ENCODE measurements at places on chromosomes 3 and 15. TPM values are rescaled to one million over a fixed set of nuclear protein-coding genes. Genes with fewer than 3 reads are reported as not detected.

GRCh38 chr3:114404590-114404989 lies 110.8 kb downstream of the TIGIT start:
- no peak overlapping the region for H3K4me3 ChIP-seq
- H3K27ac ChIP-seq: no peak overlapping the region

Gene GRIP2
- total RNA-seq: not detected

Gene GNB4
- total RNA-seq: 61.9 TPM

Gene THBS1
- total RNA-seq: 8,883 TPM

- H3K36me3 ChIP-seq: no peaks in the 10 kb centered on the region
- no peak for DNase-seq
- no peaks in the 10 kb centered on the region for H3K4me1 ChIP-seq
- peaks cover 12% of the 10 kb centered on the region for H3K27me3 ChIP-seq
- H3K27ac ChIP-seq: no peak overlapping the region
- H3K4me3 ChIP-seq: no peak overlapping the region
Measured at GRCh38 chr3:108302570-108302969, 6.2 kb downstream of the HHLA2 start.

DNA sequence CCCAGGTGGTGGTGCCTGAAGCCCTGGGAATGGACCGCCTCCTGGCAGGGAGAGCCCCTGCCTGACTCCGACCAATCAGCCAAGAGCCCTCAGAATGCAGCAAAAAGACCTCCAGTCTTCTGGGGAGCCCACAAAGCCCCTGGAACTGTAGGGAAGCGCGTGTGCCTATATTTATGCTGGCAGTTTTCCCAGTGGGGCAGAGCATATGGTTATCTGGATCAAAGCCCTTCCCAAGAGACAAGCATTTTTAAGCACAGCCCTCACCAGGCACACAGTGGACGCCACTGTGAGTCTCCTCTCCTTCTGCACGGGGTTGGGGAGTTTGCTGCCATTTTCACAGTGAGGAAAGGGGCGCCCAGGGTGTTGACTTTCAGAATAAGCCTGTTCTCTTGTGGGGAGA lies 80.9 kb upstream of the RPL32 start:
- no peak overlapping the region for H3K27ac ChIP-seq
- no peaks in the 10 kb centered on the region for H3K27me3 ChIP-seq
- no peak overlapping the region for H3K4me3 ChIP-seq
- peaks cover 17% of the 10 kb centered on the region for H3K4me1 ChIP-seq

GRCh38 chr3:31384117-31384516 lies 148.6 kb upstream of the STT3B start:
- no peaks in the 10 kb centered on the region for H3K27me3 ChIP-seq
- peak; percentile 54 for DNase-seq
- H3K4me1 ChIP-seq: peaks cover 4% of the 10 kb centered on the region
- no peak overlapping the region for H3K27ac ChIP-seq
- no peaks in the 10 kb centered on the region for H3K36me3 ChIP-seq

Gene DAG1
- 88.0 TPM for total RNA-seq

Gene SERINC4
- total RNA-seq: not detected

DNA sequence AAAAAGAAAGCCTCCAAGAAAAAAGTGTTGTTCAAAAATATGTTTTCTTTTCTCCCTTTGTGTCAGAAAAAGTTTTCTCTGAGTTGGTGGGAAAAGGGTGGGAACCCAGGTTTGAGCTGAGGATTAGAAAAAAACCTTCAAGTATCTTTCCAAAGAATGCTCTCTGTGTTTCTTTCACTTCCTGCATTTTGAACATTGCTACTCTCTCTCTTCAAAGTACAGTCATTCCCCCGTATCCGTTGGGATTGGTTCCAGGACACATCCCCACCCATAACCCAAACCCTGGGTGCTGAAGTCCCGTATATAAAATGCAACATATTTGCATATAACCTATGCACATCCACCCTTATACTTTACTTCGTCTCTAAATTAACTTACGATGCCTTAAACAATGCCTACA lies 139.6 kb downstream of the TMCO5A start:
- no peak overlapping the region for H3K4me3 ChIP-seq
- H3K4me1 ChIP-seq: peaks cover 42% of the 10 kb centered on the region
- H3K27ac ChIP-seq: no peak overlapping the region
- no peak for DNase-seq
- H3K36me3 ChIP-seq: no peaks in the 10 kb centered on the region

- H3K27ac ChIP-seq: no peak overlapping the region
- H3K4me1 ChIP-seq: peaks cover 12% of the 10 kb centered on the region
- no peaks in the 10 kb centered on the region for H3K27me3 ChIP-seq
- H3K4me3 ChIP-seq: no peak overlapping the region
- no peak for DNase-seq
Measured at GRCh38 chr3:195384952-195385351, 57.9 kb downstream of the ACAP2 start.

Gene PP2D1
- not detected for total RNA-seq

Gene PCSK6
- total RNA-seq: 0.72 TPM

DNA sequence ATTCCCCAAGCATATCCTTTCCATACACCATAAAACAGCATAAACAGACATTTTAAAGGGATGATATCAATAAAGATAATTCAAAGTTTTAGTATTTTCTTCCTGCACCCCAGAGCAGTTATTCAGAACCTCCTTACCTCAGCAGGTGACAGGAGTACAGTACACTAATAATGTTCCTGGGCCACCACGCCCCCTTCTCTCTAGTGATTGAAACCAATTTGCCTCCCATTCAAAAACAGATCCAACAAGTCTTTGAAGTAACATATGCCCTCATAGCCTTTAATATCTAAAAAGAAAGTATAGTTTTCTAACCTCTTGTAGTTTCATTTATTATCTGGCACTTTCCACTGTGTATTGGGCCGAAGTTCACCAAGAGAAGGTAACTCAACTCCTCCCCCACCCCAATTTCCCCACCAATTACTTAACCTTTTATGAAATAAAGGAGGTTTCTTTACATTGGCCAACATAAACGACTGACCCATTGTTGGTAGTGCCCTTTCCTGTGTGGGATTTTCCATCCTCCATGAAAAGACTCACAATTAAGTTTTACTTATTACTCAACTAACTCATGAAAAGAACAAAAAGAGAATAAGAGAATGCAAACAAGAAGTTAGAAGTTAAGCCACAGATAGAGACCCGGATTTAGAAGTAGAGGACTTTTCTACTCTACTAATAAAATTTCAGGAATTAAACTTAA lies 5.0 kb upstream of the ATP8B4 start:
- H3K27ac ChIP-seq: no peak overlapping the region
- H3K27me3 ChIP-seq: peaks cover 3% of the 10 kb centered on the region
- H3K4me3 ChIP-seq: no peak overlapping the region
- DNase-seq: no peak

- peaks cover 8% of the 10 kb centered on the region for H3K4me1 ChIP-seq
- no peak overlapping the region for H3K27ac ChIP-seq
- H3K4me3 ChIP-seq: no peak overlapping the region
- no peaks in the 10 kb centered on the region for H3K36me3 ChIP-seq
- DNase-seq: no peak
Measured at GRCh38 chr3:188178293-188178936, 24.5 kb downstream of the LPP start.

- no peak overlapping the region for H3K4me3 ChIP-seq
- H3K36me3 ChIP-seq: peaks cover 4% of the 10 kb centered on the region
- no peak overlapping the region for H3K27ac ChIP-seq
- no peak for DNase-seq
- H3K27me3 ChIP-seq: no peaks in the 10 kb centered on the region
Measured at GRCh38 chr15:57668016-57668415, 38.5 kb upstream of the POLR2M start.

GRCh38 chr3:150035301-150035779 lies 64.6 kb upstream of the PFN2 start:
- H3K4me3 ChIP-seq: no peak overlapping the region
- H3K4me1 ChIP-seq: no peaks in the 10 kb centered on the region
- no peaks in the 10 kb centered on the region for H3K36me3 ChIP-seq
- H3K27me3 ChIP-seq: peaks cover 6% of the 10 kb centered on the region
- DNase-seq: no peak

Gene ARNT2
- 0.20 TPM for total RNA-seq

GRCh38 chr15:33988384-33988783 lies 20.1 kb downstream of the CHRM5 start:
- no peak overlapping the region for H3K4me3 ChIP-seq
- H3K4me1 ChIP-seq: peaks cover 7% of the 10 kb centered on the region
- DNase-seq: peak; percentile 20
- H3K27me3 ChIP-seq: no peaks in the 10 kb centered on the region

DNA sequence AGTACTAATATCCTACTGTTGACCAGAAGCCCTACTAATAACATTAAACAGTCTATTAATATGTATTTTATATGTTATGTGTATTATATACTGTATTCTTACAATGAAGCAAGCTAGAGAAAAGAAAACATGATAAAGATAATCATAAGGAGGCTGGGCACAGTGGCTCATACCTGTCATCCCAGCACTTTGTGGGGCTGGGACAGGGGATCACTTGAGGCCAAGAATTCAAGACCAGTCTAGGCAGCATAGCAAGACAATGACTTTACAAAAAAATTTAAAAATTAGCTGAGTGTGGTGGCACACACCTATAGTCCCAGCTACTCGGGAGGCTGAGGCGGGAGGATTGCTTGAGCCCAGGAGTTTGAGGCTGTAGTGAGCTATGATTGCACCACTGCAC lies 8.9 kb upstream of the HERC1 start:
- H3K36me3 ChIP-seq: no peaks in the 10 kb centered on the region
- H3K4me1 ChIP-seq: peaks cover 24% of the 10 kb centered on the region
- peak overlapping the region; percentile 97 for H3K27ac ChIP-seq
- no peak overlapping the region for H3K4me3 ChIP-seq
- no peak for DNase-seq

DNA sequence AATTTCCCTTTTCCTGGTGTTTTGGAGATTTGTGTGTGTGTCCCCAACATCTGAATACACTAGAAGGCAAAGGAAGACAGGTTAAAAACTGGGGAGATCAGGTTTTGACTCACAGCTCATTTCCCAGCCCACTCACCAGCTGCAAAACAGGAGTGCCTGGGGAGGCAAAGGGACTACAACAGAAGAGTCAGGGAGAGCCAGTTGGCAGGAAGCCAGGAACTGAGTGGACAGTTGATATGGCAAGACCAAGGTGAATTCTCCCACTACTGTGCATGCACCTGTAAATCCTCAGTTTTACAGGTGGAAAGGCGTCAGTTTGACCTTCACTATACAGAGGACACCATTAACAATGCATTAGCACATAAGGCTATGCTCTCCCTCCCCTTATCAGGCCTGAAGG lies 901.5 kb upstream of the SEMA6D start:
- H3K27ac ChIP-seq: no peak overlapping the region
- H3K4me1 ChIP-seq: no peaks in the 10 kb centered on the region
- no peak for DNase-seq
- no peak overlapping the region for H3K4me3 ChIP-seq
- H3K36me3 ChIP-seq: no peaks in the 10 kb centered on the region
- no peaks in the 10 kb centered on the region for H3K27me3 ChIP-seq

- H3K4me1 ChIP-seq: peaks cover 16% of the 10 kb centered on the region
- no peak overlapping the region for H3K4me3 ChIP-seq
- DNase-seq: peak; percentile 92
Measured at GRCh38 chr15:78322243-78322642, 17.9 kb upstream of the CRABP1 start.

GRCh38 chr3:32323604-32324003 lies 68.0 kb upstream of the CMTM7 start:
- H3K36me3 ChIP-seq: no peaks in the 10 kb centered on the region
- DNase-seq: no peak
- H3K4me3 ChIP-seq: no peak overlapping the region

Gene RAF1
- 73.8 TPM for total RNA-seq

DNA sequence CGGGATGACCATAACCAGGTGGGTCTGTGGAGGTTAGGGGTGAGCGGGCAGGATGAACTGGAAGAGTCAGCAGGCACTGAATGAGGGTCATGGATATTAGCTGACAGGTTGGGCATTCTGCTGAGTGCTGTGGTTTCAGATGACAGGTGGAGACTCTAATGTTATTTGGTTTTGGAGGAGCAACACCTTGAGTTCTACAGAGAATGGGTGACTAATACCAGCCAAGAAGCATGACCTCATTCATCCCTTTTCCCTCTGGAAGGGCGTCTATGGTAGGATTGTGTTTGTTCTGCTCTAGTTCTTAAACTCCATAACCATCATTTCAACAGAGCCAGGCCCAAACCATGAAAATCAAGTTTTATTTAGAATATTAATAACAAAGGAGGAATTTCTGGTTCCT lies 550.7 kb upstream of the LMCD1 start:
- H3K4me3 ChIP-seq: no peak overlapping the region
- DNase-seq: no peak
- no peaks in the 10 kb centered on the region for H3K4me1 ChIP-seq
- no peaks in the 10 kb centered on the region for H3K27me3 ChIP-seq
- H3K36me3 ChIP-seq: no peaks in the 10 kb centered on the region

GRCh38 chr3:182962166-182962565 lies 18.2 kb downstream of the DCUN1D1 start:
- DNase-seq: no peak
- no peaks in the 10 kb centered on the region for H3K27me3 ChIP-seq
- peaks cover 4% of the 10 kb centered on the region for H3K36me3 ChIP-seq

GRCh38 chr3:26920646-26921478 lies 298.3 kb downstream of the LRRC3B start:
- no peaks in the 10 kb centered on the region for H3K36me3 ChIP-seq
- no peak overlapping the region for H3K27ac ChIP-seq
- no peaks in the 10 kb centered on the region for H3K4me1 ChIP-seq
- H3K27me3 ChIP-seq: no peaks in the 10 kb centered on the region

Gene MCF2L2
- total RNA-seq: 1.1 TPM

- peaks cover 10% of the 10 kb centered on the region for H3K4me1 ChIP-seq
- H3K27ac ChIP-seq: no peak overlapping the region
- DNase-seq: no peak
- no peaks in the 10 kb centered on the region for H3K27me3 ChIP-seq
- H3K36me3 ChIP-seq: peaks cover 12% of the 10 kb centered on the region
Measured at GRCh38 chr3:48475188-48475587, 28.7 kb downstream of the ATRIP start.

DNA sequence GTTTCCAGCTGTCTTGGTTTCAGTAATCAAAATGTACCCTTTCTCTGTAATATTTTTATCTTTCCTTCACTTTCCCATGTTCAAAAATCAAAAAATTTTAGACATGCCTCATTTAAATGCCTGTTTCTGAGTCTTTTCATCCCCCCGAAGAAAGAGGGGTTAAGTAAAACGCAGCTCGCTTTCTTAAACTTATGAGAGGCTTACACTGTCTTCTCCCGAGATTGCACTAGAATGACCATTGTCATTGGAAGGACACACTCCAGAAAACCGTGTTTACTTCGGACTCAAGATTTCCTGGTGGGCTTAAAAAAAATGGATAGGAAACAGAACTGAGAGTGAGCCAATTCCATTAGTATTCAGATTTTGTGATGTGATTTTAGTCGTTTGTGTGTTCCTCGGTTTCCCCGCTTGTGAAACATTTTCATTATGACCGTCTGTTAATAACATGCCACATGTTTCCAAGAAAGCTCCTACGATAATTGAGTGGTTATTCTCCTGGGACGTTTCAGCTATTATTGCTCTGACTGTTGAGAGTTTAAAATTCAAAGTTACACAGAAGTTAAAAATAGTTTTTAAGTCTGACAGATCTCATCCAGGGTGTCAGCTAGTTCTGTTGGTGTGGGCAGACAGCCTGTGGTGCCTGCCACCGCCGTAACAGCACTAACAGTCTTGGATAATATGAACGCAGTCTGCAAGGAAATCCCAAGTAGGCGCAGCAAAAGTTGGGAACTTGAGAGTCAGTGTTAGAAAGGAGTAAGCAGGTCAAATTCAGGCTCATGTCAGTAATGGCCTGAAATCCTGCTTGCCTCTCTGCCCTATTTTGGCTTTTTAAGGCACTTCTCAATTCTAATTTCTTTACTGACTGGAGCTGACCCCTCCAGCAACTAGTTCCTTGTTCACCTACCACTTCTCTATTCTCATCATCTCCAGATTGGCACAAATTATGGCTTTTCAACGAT lies 1.5 kb downstream of the CRYBG3 start:
- H3K36me3 ChIP-seq: no peaks in the 10 kb centered on the region
- peaks cover 14% of the 10 kb centered on the region for H3K4me1 ChIP-seq
- H3K27ac ChIP-seq: no peak overlapping the region
- peak overlapping the region; percentile 96 for H3K4me3 ChIP-seq
- peaks cover 2% of the 10 kb centered on the region for H3K27me3 ChIP-seq
- peak; percentile 37 for DNase-seq

All from endothelial cell of umbilical vein (primary cell).